Activated T-helper 1 cell treated with anti-CD3 and anti-CD28 coated beads, Interleukin-12 subunit alpha, Interleukin-12 subunit beta, Interleukin-2, Interleukin-4 antibody, amounts not matched to agents 30 ng/mL and 10 ng/mL and 1 ng/mL, durations not matched to agents 14 hours and 24 hours and 36 hours (primary cell): ENCODE measurements at places on chromosomes 1 and 21.

- H3K27ac ChIP-seq: no peak overlapping the region
- peaks cover 7% of the 10 kb centered on the region for H3K36me3 ChIP-seq
- no peak for DNase-seq
- no peaks in the 10 kb centered on the region for H3K27me3 ChIP-seq
These were observed 26.6 kb downstream of the DIPK1A start for GRCh38 chr1:92934395-92935378.

- no peaks in the 10 kb centered on the region for H3K27me3 ChIP-seq
- no peak overlapping the region for H3K27ac ChIP-seq
- no peak overlapping the region for H3K4me3 ChIP-seq
These were observed 7.4 kb upstream of the IRF2BP2 start for GRCh38 chr1:234617131-234617985.

DNA sequence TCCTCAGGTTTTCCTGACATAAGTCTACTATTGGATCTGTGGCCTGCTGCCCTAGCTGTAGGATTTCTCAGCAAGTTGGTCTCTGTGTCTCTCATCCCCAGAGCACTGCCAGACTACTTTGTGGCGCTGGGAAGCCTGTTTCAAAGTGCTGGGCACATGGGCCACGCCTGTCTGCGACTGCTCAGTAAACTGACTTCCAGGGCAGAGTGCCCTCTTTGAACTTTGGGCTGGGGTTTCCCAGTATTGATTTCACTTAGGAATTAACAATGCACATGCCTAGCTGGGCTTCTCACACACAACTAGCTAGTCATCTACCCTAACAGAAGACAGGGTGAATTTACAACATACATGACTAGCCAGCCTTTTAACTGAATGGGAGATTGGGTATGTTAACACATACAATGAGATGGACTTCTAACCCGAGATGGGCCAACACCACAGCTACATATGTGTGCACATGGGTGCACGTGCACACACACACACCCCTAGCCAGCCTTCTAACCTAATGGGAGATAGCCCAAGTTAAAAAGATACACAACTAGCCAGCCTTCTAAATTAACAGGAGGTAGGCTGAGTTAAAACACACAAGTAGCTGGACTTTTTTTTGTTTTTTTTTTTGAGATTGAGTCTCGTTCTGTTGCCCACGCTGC lies 6.9 kb upstream of the TRIM17 start:
- peaks cover 6% of the 10 kb centered on the region for H3K4me1 ChIP-seq
- H3K4me3 ChIP-seq: no peak overlapping the region
- H3K36me3 ChIP-seq: peaks cover 3% of the 10 kb centered on the region
- no peak for DNase-seq
- H3K27ac ChIP-seq: no peak overlapping the region
- peaks cover 13% of the 10 kb centered on the region for H3K27me3 ChIP-seq

GRCh38 chr1:153626904-153627714 lies at the start of gene S100A13:
Gene S100A13, minus strand, starts transcription at chr1:153627505. Its CDS starts 1,033 bp downstream, at chr1:153626472.
- no peak for DNase-seq
- peaks cover 14% of the 10 kb centered on the region for H3K4me1 ChIP-seq
- H3K27me3 ChIP-seq: no peaks in the 10 kb centered on the region
- no peaks in the 10 kb centered on the region for H3K36me3 ChIP-seq
- H3K4me3 ChIP-seq: no peak within 1 kb of the TSS
- no peak within 1 kb of the TSS for H3K27ac ChIP-seq

- DNase-seq: no peak
- no peaks in the 10 kb centered on the region for H3K4me1 ChIP-seq
- no peak overlapping the region for H3K4me3 ChIP-seq
These were observed 87.0 kb upstream of the GALNT2 start for GRCh38 chr1:229980009-229980408.

DNA sequence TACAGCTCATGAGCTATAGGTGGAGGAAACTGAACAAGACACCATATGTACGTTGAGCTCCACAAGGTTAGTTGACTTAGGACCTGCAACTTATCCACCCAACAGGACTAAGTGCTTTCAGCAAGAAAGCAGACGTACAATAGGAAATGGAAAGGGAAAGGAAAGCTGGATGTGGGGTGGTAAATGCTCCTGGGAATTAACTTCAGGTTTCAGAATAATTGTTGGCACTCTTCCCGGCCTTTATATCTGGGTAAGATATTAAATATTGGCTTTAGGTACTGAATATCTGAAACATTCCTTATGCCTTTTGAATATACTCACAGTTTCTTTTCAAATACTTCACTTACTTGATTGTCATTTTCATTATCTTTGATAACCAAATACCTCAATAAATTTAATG lies 36.3 kb downstream of the GLMN start:
- H3K4me1 ChIP-seq: no peaks in the 10 kb centered on the region
- no peak overlapping the region for H3K4me3 ChIP-seq
- no peak overlapping the region for H3K27ac ChIP-seq
- H3K27me3 ChIP-seq: no peaks in the 10 kb centered on the region

DNA sequence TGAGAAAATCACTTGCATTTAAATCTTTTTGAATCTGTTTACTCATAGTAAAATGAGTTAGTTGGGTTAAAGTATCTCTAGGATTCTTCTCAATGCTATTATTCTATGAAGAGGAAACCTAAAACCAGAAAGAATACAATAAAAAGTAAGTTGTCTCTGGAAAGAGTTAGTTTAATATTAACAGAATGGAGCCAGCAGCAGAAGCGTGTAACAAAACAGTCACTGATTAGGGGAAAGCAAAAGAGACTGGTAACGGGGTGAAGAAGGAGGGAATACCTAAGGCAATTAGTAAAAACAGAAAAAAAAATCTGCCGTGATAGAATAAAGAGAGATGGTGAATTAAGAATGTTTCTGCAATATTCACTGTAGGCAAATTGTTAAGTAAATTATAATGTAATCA lies 60.0 kb downstream of the NRDC start:
- no peaks in the 10 kb centered on the region for H3K4me1 ChIP-seq
- H3K4me3 ChIP-seq: no peak overlapping the region
- no peaks in the 10 kb centered on the region for H3K27me3 ChIP-seq
- H3K36me3 ChIP-seq: peaks cover 52% of the 10 kb centered on the region

GRCh38 chr1:29364101-29364678 lies 127.9 kb downstream of the PTPRU start:
- H3K27ac ChIP-seq: no peak overlapping the region

DNA sequence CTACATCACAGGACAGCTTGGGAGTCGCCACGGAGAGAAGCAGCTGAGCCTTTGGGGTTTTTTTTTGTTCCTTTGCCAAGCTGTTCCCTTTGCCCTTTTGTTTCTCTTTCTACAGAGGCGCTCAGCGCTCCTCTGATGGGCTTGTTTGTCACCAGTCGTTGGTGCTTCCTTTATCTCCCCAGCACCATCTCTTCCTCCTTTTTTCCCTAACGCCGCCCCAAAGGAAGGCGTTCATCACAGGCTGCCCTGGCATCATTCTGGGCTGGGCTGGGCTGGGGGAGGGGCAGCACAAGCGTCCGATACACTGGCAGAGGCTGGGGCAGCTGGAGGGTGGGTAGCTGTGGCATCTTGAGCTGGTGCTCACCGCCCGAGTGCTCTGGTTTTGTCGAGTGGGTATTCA lies 10.5 kb downstream of the IGSF21 start:
- DNase-seq: no peak
- no peak overlapping the region for H3K27ac ChIP-seq
- peaks cover 5% of the 10 kb centered on the region for H3K27me3 ChIP-seq
- H3K36me3 ChIP-seq: no peaks in the 10 kb centered on the region
- H3K4me1 ChIP-seq: no peaks in the 10 kb centered on the region

GRCh38 chr1:178870944-178871343 lies at the start of gene ANGPTL1:
Gene ANGPTL1, minus strand, starts transcription at chr1:178871077. Its CDS starts 5,301 bp downstream, at chr1:178865776.
- peaks cover 5% of the 10 kb centered on the region for H3K4me1 ChIP-seq
- H3K4me3 ChIP-seq: no peak within 1 kb of the TSS
- DNase-seq: no peak
- H3K27ac ChIP-seq: no peak within 1 kb of the TSS

- DNase-seq: no peak
- H3K4me3 ChIP-seq: peak overlapping the region; percentile 37
- no peaks in the 10 kb centered on the region for H3K36me3 ChIP-seq
- peaks cover 70% of the 10 kb centered on the region for H3K27me3 ChIP-seq
- no peak overlapping the region for H3K27ac ChIP-seq
These were observed 1.2 kb downstream of the GPR88 start for GRCh38 chr1:100538913-100539835.

DNA sequence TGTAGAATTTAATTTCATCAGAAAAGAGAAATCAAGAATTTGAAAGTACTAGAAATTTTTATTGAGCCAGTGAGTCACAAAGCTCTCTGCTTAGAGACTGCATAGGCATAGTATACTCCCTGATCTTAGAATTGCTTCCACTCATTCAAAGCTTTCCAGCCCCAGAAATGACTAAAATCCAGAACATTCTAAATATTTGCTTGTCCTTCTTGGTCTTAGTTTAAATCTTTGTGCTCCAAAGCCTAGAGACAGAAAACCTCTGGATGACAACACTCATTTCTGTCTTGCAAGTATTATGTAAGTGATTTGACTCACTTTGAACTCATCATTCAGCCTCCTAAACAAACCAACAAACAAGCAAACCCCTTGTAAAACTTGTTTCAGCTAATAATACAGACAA lies 74.2 kb downstream of the PTPRC start:
- no peak overlapping the region for H3K4me3 ChIP-seq
- H3K27me3 ChIP-seq: no peaks in the 10 kb centered on the region
- H3K27ac ChIP-seq: peak overlapping the region; percentile 2
- DNase-seq: no peak
- H3K4me1 ChIP-seq: peaks cover 30% of the 10 kb centered on the region

DNA sequence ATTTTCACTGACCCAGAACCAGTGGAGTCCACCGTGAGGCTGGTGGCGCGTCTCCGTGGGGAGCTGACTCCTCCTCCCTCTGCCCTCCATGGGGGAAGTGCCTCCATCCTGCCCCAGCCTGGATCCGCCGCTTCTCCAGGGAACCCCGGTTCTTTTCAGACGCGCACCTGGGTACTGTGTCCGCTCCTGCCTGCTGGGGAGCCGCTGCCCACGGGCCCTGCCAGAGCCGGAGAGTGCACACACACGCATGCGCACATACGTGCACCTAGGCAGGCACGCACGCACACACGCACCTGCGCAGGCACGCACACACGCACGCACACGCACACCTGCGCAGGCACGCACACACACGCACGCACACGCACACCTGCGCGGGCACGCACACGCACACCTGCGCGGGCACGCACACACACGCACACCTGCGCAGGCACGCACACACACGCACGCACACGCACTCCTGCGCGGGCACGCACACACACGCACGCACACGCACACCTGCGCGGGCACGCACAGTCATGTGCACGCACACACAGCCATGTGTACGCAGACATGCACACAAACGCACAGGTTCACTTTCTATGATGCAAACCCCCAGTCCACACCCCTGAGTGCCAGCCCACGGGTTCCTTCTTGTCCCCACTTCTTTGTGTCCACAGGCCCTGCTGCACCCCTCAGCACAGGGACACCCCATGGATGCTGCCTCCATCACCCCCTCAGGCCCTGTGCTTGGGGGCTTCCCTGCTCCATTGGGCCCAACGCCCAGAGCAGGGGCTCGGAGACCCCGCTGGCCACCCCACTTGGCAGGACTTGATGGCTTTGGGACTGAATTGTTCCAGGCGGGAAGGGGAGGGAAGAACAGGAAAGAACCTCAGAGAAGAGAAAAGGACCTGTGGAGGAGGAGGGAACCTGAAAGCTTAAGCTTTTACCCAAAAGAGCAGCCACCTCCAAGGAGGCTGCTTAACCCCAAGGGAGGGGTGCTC lies 42.7 kb downstream of the MORN1 start:
- no peaks in the 10 kb centered on the region for H3K36me3 ChIP-seq
- no peak overlapping the region for H3K27ac ChIP-seq
- no peak overlapping the region for H3K4me3 ChIP-seq
- H3K27me3 ChIP-seq: peaks cover 3% of the 10 kb centered on the region
- no peak for DNase-seq

- peaks cover 24% of the 10 kb centered on the region for H3K27me3 ChIP-seq
- no peaks in the 10 kb centered on the region for H3K36me3 ChIP-seq
- DNase-seq: no peak
- no peaks in the 10 kb centered on the region for H3K4me1 ChIP-seq
These were observed 48.5 kb downstream of the UBE2U start for GRCh38 chr1:64251971-64252370.

DNA sequence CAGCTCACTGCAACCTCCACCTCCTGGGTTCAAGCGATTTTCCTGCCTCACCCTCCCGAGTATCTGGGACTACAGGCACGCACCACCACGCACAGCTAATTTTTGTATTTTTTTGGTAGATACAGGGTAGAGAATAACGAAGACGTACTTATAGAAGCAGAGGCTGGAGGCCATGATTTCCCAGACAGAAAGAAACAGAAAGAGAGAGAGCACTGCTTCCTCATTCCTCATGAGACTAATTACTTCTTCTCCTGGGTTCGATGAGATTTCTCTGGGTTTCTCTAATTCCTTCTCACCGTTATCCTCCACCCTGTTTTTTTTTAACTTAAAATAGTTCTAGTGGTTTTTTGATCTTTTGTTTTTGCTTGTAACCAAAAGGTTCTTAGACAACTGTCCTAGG lies 23.4 kb upstream of the PTP4A2 start:
- DNase-seq: no peak
- peak overlapping the region; percentile 51 for H3K4me3 ChIP-seq
- peaks cover 2% of the 10 kb centered on the region for H3K36me3 ChIP-seq
- H3K27ac ChIP-seq: peak overlapping the region; percentile 86
- peaks cover 69% of the 10 kb centered on the region for H3K4me1 ChIP-seq

- no peak overlapping the region for H3K4me3 ChIP-seq
- H3K36me3 ChIP-seq: no peaks in the 10 kb centered on the region
- no peak for DNase-seq
- peaks cover 7% of the 10 kb centered on the region for H3K4me1 ChIP-seq
- peaks cover 26% of the 10 kb centered on the region for H3K27me3 ChIP-seq
These were observed 55.8 kb downstream of the YARS1 start for GRCh38 chr1:32761253-32761877.

GRCh38 chr1:101653482-101653946 lies 343.2 kb downstream of the OLFM3 start:
- H3K27ac ChIP-seq: no peak overlapping the region
- no peaks in the 10 kb centered on the region for H3K27me3 ChIP-seq
- H3K36me3 ChIP-seq: no peaks in the 10 kb centered on the region

GRCh38 chr1:224500796-224501195 lies 66.2 kb upstream of the WDR26 start:
- H3K27ac ChIP-seq: peak overlapping the region; percentile 1
- no peak for DNase-seq
- H3K4me1 ChIP-seq: peaks cover 65% of the 10 kb centered on the region
- H3K36me3 ChIP-seq: peaks cover 3% of the 10 kb centered on the region

DNA sequence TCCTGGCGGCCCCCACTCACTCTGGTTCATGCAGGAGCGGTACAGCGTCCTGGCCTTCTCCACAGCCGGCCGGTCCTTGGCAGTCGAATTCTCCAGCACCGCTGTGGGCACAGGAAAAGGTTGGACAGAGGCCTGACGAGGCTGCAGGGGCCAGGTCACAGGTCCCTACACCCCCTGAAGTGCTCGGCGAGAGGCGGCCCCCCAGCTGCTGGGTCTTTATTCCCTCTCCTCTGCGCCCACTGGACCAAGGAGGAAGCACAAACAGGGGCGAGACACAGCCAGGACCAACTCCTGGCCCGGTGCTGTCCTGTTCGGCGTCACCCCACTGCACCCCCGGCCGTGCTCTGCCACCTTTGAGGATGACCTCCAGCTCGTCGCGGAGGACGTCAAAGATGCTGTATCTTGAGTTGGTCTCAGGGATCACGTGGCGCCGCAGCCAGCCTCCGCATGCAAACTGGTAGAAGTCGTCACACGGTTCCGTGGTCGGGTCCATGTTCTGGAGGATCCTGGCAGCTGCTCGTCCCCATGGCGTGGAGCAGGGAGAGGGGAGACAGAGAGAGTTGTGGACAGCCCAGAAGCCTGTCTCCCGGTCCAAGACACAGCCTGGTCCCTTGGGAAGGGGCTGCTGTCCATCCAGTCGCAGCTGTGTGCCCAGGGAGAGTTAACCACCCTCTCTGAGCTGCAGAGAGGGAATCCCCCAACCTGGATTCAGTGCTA lies 22.9 kb downstream of the PRXL2B start:
- DNase-seq: no peak
- no peaks in the 10 kb centered on the region for H3K27me3 ChIP-seq
- H3K27ac ChIP-seq: no peak overlapping the region
- no peaks in the 10 kb centered on the region for H3K36me3 ChIP-seq
- H3K4me3 ChIP-seq: no peak overlapping the region
